ENCODE measurements at places on chromosomes 16 and 17.

DNA sequence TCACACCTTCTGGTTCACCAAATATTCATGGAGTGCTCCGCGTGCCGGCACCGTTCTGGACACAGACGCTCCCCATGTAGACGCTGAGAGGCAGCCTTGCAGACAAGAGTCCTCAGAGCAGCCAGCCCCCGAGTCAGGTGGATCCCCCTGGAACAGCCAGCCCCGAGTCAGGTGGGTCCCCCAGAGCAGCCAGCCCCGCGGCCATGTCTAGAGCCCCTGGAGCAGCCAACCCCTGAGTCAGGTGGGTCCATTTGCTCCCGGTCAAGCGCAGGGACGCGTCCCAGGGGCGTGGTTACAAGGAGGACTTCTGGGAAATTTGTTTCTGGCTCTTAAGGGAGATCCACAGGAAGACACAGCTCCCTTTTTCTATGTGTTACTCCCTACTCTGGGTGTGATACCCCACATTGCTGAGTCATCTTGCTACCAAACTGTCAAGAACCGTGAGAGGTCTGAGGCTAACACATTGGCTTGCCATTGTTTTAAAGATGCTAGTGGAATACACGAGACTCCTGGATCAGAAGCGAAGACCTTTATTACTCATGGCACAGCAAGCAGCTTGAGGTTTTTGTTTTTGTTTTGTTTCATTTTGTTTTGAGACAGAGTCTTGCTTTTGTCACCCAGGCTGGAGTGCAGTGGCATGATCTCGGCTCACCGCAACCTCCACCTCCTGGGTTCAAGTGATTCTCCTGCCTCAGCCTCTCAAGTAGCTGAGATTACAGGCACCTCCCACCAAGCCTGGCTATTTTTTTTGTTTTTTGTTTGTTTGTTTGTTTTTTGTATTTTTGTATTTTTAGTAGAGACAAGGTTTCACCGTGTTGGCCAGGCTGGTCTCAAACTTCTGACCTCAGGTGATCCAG, 43.3 kb upstream of the CBFA2T3 start:
- no peak for DNase-seq

DNA sequence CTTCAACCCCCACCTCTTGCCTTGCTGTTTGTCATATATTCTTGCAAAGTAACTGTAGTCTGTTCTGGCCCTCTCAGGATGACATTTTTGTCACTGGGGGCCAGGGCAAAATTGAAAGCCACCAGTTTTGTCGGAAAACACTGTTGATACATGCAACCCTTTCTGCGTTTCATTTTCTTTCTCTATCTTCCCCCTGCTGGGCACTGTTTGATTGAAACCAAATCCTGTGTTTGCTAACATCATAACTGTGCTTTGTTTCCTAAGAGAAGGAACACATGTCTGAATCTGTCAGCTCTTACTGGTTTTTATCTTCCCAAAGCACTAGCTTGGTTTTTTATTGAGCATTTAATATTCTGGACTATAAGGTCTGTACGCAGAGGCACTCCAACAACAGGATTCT, 11.7 kb upstream of the CPPED1 start:
- no peak for DNase-seq

DNA sequence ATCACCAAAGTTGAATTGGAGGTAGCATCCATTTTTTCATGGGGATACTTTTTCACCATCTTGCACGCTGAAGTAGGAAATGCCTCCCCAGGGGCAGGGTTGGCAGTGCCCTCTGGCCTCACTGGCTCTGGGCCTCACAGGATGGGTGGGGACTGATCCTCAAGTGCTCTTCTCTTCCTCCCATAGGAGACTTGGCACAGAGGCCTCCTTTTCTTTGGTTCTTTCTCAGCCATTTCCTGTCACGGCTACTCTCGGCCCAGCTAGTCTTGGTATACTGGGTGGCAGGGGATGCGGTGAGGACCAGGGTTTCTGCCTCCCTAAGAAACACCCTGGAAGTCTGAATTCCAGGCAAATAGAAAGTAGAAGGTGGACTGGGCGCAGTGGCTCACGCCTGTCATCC, 58.2 kb downstream of the PECAM1 start:
- DNase-seq = no peak

- no peak for DNase-seq
Observed at GRCh38 chr16:86243123-86243473, 267.2 kb upstream of the FOXF1 start.

- DNase-seq = peak; percentile 44
Observed at GRCh38 chr16:86261379-86261778, 248.9 kb upstream of the FOXF1 start.

GRCh38 chr16:86117756-86118155, 218.8 kb downstream of the IRF8 start:
- DNase-seq = no peak

DNA sequence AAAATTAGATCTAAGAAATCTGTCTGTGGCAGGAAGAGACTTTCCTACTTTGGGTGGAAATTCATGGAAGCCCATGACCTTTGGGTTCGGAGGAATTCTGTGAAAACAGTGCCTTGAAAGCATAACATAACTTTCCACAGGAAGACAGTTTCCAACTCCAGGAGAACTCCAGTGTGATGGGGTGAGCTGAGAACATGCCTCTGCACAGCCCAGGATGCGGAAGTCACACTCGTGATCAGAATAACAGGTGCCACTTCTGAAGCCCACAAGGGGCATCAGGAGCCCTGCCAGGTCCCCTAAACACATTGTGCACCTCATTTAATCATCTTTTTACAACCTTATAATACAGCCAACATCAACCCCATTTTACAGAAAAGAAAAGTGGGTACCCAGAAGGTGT, 9.7 kb downstream of the TVP23A start:
- no peak for DNase-seq

DNA sequence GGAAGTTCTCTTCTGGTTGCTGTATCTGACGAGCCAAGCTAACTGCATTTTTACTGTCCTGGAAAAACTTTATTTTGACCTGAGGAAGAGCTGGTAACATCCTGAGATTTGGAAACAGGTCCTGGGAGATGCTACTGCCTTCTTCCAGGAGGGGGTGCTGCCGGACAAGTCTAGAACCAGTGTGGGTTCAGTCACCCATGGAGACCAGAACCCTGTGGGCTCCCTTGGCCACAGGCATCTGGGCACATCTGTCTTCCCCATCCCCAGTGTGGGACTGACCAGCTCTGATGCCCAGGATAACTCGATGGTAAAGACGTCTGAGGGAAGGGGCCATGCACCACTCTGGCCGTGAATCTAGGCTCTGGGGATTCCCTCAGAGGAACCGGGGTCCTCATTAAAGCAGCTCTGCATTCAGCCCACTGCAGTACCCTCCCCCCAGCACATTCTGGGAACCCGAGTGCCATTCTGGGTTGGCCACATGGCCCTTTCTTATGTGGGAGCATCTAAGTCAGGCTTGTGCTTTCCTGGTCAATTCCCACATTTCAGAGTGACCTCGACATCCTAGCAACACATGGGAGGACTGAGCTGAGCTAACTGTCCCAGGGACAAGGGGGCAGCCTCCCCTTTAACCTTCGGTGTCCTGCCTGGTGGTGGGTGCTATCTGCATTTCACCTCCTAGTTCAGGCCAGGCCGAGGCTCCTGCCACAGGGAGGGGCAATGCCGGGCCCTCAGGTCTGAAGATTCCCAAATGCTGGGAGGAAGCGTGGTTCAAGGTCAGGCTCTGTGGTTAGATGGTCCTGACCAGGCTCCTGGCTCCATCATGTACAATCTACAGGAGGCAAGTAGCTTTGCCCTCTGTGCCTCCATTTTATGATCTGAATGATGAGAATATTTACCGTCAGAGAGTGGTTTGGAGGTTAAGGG, 6.4 kb downstream of the C16orf86 start:
- DNase-seq = peak; percentile 84

Data from A549 (cell line).